Neural progenitor cell (in vitro differentiated cells): ENCODE measurements at places on chromosomes 1 and 21.

GRCh38 chr1:84844094-84844493, 48.9 kb downstream of the LPAR3 start:
- no peak overlapping the region for H3K27ac ChIP-seq
- no peak for DNase-seq
- no peaks in the 10 kb centered on the region for H3K27me3 ChIP-seq
- no peaks in the 10 kb centered on the region for H3K36me3 ChIP-seq

- H3K27me3 ChIP-seq, result peaks cover 24% of the 10 kb centered on the region
- H3K36me3 ChIP-seq, result no peaks in the 10 kb centered on the region
- H3K4me1 ChIP-seq, result no peaks in the 10 kb centered on the region
- no peak overlapping the region for H3K4me3 ChIP-seq
Observed at GRCh38 chr1:47468709-47469389, 31.0 kb downstream of the FOXD2 start.

- H3K27ac ChIP-seq, result no peak overlapping the region
- peaks cover 30% of the 10 kb centered on the region for H3K4me1 ChIP-seq
- H3K27me3 ChIP-seq, result no peaks in the 10 kb centered on the region
- H3K4me3 ChIP-seq, result no peak overlapping the region
- H3K36me3 ChIP-seq, result peaks cover 9% of the 10 kb centered on the region
- no peak for DNase-seq
Observed at GRCh38 chr1:43552813-43553212, 22.1 kb downstream of the PTPRF start.

- H3K4me1 ChIP-seq, result peaks cover 6% of the 10 kb centered on the region
- DNase-seq, result no peak
- peaks cover 11% of the 10 kb centered on the region for H3K27me3 ChIP-seq
- no peaks in the 10 kb centered on the region for H3K36me3 ChIP-seq
- no peak overlapping the region for H3K27ac ChIP-seq
- no peak overlapping the region for H3K4me3 ChIP-seq
Observed at GRCh38 chr1:228278432-228278941, 70.6 kb downstream of the OBSCN start.

GRCh38 chr1:165354739-165355138, 1.8 kb downstream of the LMX1A start:
- H3K36me3 ChIP-seq, result no peaks in the 10 kb centered on the region
- H3K4me1 ChIP-seq, result peaks cover 73% of the 10 kb centered on the region
- peaks cover 88% of the 10 kb centered on the region for H3K27me3 ChIP-seq
- peak; percentile 70 for DNase-seq
- H3K4me3 ChIP-seq, result peak overlapping the region; percentile 65
